ENCODE measurements at places on chromosomes 7 and 10.

DNA sequence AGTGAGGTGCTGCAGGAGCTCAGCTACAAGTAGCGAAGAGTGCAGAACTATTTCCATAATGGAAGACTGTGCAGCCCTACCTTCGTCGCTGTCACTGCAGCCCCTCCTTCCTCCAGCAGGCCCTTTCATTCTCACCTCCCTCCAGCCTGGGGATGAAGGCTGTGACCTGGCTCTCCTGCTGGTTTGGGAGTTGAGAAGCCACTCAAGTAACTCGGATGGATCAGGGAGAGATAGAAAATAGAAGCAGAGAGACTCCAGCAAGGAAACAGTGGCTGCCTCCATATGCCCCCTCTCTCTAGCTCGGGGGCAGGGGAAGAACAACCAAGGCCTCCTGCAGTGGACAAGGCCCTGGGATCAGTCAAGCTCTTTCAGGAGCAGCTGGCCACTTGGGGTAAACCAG is 37.4 kb upstream of the NPFFR1 start:
- no peak for DNase-seq

DNA sequence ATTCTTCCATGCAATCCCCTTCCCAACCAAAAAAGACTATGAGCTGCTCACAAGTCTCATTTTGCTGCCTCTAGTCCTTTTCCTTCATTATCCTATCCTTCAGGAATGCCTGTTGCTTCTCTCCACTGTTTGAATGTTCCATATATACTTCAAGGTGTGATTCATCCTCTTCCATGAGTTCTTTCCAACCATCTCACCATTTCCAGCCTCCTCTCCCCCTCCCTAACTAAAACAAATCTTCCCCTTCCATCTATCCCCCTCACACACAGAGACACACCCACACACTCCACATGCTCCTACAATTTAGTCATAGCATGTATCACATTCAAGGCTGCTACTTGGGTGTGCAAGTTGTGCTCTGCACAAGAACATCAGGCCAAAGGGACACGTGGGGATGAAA is 254.3 kb downstream of the DYNC1I1 start:
- DNase-seq, result no peak

DNA sequence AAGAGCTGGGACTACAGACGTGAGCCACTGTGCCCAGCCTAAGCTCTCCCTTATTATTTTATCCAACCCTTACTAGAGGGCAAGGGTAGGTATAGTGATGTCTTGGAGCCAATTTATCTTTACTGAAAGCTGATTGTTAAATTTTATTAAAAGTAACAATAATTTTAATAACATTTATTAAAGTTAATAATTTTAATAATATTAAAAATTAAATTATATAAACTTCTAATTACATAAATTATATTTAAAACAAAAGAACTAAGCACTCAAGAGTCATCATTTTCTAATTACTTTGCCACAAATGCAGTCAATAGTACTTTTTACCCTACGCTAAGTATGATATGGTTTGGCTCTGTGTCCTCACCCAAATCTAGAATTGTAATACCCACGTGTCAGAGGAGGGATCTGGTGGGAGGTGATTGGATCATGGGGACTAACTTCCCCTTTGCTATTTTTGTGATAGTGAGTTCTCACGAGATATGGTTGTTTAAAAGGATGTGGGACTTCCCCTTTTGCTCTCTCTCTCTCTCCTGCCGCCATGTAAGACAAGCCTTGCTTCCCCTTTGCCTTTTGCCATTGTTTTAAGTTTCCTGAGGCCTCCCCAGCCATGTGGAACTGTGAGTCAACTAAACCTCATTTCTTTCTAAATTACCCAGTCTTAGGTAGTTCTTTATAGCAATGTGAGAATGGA is 58.4 kb upstream of the ETV1 start:
- DNase-seq, result no peak

DNA sequence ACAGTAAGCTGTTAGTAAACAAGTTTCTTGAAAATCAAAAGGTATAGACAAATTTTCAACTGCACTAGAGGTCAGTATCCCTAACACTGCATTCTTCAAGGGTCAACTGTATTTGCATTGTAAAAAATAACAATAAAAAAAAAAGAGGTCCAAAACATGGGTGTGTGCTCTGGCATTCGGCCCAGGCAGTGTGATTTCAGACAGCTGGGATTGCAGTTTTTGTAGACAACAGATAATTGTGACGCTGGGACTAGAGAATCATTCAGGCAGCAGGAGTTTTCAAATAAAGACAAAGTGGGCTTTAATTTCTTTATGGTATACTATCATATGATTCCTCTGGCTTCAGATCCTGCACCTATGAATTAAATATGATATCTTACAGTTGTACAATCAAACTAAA is 543.2 kb upstream of the SEMA3D start:
- no peak for DNase-seq

Measured in CD4-positive, alpha-beta T cell treated with Interleukin-15 for 1 hour (primary cell).